T47D (cell line): ENCODE measurements at places on chromosomes 13 and 19.

- DNase-seq: no peak
Observed at GRCh38 chr19:48247212-48247611, 8.5 kb downstream of the CARD8 start.

- no peak for DNase-seq
Observed at GRCh38 chr13:30364133-30364532, 56.8 kb upstream of the KATNAL1 start.

GRCh38 chr19:641702-642101 is 2.0 kb downstream of the FGF22 start:
- DNase-seq: no peak

- DNase-seq: no peak
Observed at GRCh38 chr13:23436680-23437079, 3.2 kb upstream of the SACS start.

DNA sequence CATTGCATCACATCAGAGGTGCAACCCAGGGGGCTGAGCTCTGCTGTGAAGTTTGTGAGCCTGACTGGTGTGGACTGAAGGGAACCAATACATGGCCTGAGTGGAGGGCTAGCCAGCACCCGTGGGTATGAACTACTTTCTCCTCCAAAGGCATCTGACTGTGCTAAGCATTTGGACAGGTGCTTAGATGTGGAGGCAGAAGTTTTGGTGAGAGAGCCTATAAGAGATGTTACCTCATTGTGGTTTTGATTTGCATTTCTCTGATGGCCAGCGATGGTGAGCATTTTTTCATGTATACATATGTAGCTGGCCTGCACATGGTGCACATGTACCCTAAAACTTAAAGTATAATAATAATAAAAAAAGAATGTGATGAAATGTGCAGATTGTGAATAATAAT is 46.9 kb downstream of the TEX29 start:
- DNase-seq: no peak

GRCh38 chr13:95660981-95661581 is 15.9 kb upstream of the DNAJC3 start:
- no peak for DNase-seq

DNA sequence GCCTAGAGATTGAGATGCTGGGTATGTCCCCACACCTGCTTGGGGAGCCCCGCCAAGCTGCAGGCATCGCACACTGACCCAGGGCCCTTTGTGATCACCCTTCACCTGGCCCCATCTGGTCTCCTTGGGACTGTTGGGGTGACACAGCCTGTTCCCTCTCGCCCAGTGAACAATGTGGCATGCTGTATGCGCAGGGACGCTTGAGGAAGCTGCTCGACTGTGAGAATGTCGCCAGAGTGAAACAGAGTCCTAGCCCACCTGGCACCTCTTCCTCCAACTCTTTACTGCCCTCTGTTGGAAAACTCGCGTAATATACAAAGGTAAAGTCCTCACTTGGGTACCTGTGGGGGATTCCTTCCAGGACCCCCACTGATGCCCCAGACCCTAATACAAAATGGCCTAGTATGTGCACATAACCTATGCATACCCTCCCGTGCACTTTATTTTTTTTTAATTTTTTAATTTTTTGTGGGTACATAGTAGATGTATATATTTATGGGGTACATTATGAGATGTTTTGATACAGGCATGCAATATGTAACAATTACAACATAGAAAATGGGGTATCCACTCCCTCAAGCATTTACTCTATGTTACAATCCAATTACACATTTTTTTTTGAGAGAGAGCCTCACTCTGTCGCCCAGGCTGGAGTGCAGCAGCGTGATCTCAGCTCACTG is 9.0 kb downstream of the BLOC1S3 start:
- DNase-seq: no peak

DNA sequence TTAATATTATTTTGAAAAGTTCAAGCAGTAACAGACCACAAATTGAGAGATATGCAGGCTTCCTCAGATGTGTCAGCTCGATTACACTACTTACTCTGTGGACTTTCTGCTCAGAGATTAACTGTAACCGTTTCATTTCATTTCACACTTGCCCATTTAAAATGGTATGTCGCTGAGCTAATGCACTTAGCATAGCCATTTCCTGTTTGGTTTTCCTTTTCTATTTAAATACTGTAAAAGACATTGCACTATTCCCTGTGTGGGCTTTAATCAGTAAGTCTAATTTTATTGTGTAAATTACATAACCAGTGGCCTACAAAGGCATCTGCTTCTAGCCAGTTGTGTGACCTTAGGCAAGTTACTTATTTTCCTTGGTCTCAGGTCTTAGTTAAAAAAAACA is 237.6 kb downstream of the LACC1 start:
- DNase-seq: no peak
